ENCODE measurements at places on chromosomes 12 and 14. TPM values are rescaled to one million over a fixed set of nuclear protein-coding genes. Genes with fewer than 3 reads are reported as not detected.

The KCNC2 gene
- total RNA-seq = 1.4 TPM

The CBX5 gene
- 209 TPM for total RNA-seq

The AKAP6 gene
- total RNA-seq = 7.3 TPM

The KRT8 gene
- total RNA-seq = 1,194 TPM

Measured in mesothelial cell of epicardium (in vitro differentiated cells).